Kidney epithelial cell (primary cell): ENCODE measurements at places on chromosomes 2 and 18. TPM values are rescaled to one million over a fixed set of nuclear protein-coding genes. Genes with fewer than 3 reads are reported as not detected.

DNA sequence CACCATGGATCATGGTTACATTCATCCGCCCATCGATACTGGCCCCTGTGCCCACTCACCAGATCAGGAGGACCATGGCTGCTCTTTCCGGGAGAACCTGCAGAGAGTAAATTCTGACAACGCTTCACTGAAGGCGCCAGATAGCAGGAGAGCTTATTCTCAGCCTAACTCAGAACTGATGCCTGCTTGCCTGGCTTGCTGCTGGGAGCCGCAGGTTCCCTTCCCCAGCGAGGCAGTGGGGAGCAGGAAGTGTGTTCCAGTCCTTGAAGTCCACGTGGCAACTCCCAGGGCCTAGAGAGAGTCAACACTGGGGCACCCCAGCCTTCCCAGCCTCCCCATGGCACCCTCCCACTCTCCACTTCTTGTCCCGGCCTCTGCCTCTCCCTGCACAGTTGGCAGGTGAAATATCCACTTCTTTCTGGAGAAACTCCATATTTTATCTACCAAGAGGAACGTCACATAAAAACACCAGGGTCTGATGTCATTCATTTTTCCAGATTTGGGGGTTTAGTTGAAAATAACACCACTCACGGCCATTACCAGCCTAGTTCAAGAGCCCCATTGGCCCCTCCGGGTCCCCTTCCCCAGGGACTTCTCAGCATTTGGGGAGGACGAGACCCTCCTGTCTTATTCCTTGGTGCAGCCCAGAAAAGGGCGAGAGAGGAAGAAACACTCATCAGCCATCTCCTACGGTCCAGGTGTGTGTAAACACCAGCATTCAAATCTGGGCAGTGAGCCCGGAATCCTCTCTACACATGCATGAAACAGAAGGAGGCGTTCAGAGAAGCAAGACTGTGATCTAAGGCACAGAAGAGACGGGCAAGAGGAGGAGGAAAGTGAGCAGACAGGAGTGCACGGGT is 3.5 kb upstream of the TUBB6 start:
- no peak for DNase-seq

DNA sequence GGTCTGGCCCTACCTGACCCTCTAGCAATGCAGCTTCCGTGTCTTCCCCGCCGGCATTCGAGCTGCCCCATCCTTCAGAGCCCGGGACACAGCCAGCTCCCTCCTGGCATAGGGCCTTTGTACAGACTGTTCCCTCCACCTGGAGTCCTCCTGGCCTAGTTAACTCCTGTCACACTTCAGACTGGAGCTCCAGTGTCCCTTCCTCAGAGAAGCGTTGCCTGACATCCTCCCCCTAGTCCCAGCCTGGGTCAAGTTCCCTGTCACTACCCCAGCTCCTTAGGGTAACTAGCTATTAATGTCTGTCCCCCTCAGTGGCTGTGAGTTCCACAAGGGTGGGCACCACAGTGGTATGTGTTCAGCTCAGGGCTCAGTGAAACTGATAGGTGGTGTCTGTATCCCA is 45.5 kb upstream of the LOXHD1 start:
- DNase-seq: no peak

GRCh38 chr2:183919167-183919566 is 679.2 kb upstream of the ZNF804A start:
- no peak for DNase-seq

- DNase-seq: no peak
Measured at GRCh38 chr2:85892216-85892944, 3.6 kb upstream of the ST3GAL5 start.

Gene ZSWIM2
- not detected in 2 replicates for total RNA-seq

- DNase-seq: no peak
Measured at GRCh38 chr2:201432621-201433393, 18.5 kb downstream of the TRAK2 start.

Gene PGAP1
- total RNA-seq: 3.8 and 5.3 TPM in 2 replicates

- DNase-seq: no peak
Measured at GRCh38 chr2:47484396-47484795, 81.4 kb downstream of the MSH2 start.

DNA sequence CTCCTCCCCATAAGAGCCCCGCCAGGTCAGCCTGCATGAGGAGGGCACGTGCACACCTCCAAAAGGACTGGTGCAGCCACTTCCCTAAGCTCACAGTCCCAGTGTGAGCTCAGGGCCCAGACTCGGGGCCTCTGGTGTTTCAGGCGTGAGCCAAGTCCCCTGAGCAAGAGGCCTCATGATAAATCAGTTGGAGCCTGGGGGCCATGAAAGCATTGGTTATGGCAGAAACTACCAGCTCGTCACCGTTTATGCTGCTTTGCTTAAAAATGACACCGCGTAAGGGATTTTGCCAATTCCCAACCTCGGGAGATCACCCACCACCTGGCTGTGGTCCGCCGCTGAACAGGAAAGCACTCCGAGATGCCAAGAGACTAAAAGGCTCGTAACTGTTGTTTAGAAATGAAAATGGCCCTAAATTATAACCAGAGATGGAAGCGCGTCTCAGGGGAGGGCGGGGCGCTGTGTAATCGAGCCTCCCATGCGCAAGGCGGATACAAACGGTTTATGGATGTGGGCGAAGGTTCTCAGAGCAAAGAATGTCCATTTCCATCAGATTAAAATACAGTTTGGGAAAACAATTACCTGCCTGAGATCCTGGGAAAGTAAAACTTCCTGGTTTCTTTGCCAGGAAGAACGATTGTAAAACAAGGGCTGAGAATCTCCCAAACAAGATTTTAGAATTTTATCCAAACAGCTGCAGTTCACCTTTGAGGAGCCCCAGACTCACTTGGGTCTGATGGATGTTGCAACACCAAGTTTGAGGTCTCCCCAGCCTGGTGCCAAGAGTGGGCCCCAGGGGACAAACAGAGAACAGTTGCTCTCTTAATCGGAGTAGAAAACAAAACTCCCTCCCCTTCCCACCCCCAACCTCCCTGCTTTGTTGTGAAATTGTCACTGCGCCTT is 141.4 kb downstream of the BCL2 start:
- DNase-seq: no peak

DNA sequence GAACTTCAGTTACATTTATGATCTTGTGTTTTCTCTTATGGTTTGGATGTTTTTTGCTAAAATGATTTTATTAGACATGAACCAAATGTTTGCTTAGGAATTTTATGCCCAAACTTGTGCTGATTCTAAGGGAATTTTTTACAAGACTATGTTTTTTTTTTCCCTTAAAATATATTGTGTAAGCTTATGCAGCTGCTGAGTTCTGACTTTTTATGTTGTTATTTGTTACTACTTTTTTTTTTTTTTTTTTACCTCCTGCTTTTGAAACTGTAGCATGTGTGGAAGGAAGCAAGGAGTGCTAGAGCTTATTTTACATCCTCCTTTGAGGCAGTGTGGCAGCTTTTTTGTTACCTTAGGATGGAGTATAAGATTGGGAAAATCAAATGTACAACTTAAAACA is 6.0 kb upstream of the DNAH7 start:
- DNase-seq: no peak

Gene PAX8
- total RNA-seq: 118 and 142 TPM in 2 replicates

Gene UGT1A3
- total RNA-seq: not detected in 2 replicates

Gene LIPG
- total RNA-seq: 196 and 215 TPM in 2 replicates
